Retina (tissue), 1 donor: ENCODE measurements at places on chromosomes 3 and 15.
A peak's percentile ranks its signal among the peaks of the same experiment; 100 is the strongest.

- peak; percentile 86 for DNase-seq
Measured at GRCh38 chr15:76339305-76340197, 3.0 kb downstream of the ISL2 start.

GRCh38 chr3:197830308-197830966, 39.4 kb downstream of the LRCH3 start:
- DNase-seq: no peak

DNA sequence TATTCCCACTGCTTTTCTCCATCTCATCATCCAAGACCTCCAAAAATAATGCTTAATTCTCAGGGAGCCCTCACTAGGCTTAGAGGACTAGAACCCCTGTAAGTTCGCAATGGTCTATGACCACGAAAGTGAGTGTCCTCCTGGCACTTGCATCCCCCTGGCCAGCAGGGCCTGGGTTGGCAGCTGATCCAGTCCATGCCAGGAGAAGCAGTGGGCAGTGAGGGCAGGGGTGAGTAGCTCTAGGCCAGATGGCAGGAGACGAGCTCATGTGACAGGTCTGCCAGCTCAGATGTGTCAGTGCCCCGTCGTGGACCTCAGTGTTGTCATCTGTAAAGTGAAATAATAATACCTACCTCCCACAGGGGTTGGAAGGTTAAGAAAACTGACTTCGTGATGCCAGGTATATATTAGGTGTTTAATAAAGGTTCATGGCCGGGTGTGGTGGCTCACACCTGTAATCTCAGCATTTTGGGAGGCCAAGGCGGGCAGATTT, 11.1 kb downstream of the GP5 start:
- no peak for DNase-seq

DNA sequence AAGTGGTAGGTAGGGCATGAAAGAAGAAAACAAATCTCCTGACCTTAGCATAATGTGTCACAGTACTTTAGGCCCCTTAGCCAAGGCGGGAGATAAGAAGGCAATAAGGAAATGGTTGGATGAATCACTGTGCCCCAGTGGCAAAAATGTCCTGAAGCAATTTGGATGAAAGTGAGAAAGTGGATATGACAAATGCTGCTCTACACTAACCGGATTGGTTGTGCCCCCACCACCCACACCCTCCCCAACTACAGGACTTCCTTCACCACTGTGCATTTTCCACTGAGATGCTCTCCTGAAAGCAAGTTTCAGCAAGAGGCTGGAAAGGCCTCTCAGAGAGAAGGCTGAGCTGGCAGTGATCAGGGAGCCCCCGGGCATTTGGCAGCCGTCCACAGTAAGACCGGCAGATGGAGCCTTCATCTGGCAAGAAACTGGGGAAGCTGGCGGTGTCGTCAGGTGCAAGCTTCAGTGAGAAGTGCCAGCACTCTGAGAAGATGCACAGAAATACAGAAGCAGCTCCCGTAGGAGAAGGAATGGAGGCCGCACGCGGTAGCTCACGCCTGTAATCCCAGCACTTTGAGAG, 63.8 kb downstream of the ATP1B3 start:
- no peak for DNase-seq

GRCh38 chr15:82538961-82539690, 1.1 kb downstream of the RPS17 start:
- no peak for DNase-seq

DNA sequence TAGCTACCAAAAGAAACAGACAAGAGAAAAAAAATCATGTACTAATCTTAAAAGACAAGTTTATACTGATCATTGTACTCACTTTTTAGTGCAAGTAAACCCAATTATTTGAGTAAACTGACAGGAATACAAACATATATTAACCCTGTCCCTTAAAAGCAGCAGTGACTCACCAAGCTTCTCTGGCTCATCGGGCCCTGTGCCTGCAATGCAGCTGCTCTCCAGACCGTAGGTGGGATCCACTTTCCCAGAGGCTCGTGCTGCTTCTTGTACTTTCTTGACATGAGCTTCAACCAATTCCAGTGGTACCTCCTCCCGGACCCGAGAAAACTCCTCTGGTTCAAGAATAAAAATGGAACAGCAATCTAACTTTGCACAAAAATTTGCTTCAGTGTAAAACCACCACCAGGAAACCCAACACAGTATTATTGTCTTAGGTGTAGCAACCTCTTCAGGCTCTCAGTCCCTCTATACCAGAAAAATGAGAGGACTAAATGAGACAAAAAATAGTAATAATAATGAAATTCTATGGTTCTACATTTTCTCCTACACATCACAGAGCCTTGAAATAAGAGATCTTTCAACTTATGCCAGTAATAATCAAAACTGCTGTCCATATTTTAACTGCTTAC, 82.6 kb upstream of the CSPG5 start:
- no peak for DNase-seq

DNA sequence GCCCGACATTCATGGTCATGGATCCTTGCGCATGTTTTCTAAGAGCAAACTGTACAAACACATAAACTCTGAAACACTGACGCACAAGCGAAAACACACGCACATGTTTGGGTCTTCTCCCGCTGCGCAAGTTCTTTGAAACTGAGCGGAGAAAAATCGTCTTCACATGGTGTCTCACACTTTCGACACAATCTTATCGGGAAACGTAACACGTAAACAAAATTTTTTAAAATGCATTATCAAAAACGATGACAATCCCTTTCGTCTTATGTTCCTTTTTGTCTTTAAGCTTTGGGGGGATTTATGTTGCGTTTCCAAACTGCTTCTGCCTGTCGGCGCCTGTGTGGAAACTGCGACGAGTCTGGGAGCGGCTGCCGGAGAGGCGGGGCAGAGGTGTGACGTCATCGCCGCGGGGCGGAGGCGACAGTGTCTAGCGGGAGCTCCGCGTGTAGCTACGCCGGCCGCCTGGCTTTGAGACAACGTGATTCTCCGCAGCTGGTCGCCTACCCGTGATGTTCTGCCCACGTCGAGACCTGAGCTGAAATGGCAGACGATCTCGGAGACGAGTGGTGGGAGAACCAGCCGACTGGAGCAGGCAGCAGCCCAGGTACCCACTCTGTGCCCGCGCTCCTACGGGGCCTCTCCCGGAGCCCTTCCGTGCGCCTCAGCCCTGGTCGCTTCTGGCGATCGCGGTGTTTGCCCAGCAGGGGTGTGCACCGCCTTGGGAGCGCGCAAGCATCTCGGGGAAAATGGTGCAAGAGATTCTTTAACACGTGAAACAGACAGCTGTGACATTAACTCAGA, at the start of gene CMSS1:
CMSS1 (plus strand) TSS at position 426 of the 804 bp plus-strand sequence.
- peak; percentile 99 for DNase-seq

GRCh38 chr3:11642431-11643191, 1.1 kb downstream of the VGLL4 start:
- peak; percentile 90 for DNase-seq

DNA sequence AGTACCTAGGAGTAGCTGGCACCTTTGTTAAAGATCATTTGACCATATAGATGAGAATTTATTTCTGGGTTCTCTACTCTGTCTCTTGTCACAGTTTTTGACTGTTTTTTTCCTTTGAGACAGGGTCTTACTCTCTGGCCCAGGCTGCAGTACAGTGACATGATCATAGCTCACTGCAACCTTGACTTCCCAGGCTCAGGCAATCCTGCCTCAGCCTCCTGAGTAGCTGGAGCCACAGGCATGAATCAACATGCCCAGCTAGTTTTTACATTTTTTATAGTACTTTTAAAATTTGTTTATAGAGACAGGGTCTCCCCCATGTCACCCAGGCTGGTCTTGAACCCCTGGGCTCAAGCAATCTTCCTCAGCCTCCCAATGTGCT, 45.0 kb downstream of the BCL2L10 start:
- DNase-seq: no peak
